ELR (cell line): ENCODE measurements at places on chromosomes 16 and 17.

DNA sequence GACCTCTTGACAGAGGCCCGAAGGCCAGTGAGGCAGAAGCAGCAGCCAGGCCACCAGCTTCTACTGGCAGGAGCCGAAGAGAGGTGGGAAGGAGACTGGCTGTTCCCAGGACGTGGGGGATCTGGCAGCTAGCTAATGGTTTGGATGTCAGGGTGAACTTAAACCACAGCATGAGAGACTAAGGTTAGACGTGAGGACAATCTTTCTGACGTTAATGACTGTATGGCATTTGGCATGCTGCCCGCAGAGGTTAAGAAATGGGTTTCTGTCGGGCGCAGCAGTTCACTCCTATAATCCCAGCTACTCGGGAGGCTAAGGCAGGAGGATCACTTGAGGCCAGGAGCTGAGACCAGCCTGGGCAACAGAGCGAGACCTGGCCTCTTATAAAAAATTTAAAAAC, 6.3 kb upstream of the KRT13 start:
- DNase-seq = no peak

DNA sequence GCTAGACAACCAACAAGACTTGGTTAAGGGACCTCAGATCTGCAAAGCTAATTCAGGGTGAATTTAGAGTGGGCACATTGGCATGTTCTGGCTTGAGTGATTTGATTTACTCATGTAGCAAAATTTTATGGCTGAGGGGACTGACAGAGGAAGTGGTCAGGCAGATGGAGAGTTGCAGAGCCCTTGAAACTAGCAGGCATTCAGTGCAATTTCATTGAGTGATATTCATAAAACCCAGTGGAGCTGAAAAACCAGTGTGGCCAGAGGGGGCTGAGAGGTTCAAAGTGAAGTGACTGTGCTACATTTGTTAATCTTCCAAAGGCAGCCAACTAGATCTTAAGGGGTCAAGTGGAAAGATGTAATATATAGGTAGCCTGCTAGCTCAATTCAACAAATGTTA, 2.2 kb upstream of the TMEM94 start:
- DNase-seq = peak; percentile 24

DNA sequence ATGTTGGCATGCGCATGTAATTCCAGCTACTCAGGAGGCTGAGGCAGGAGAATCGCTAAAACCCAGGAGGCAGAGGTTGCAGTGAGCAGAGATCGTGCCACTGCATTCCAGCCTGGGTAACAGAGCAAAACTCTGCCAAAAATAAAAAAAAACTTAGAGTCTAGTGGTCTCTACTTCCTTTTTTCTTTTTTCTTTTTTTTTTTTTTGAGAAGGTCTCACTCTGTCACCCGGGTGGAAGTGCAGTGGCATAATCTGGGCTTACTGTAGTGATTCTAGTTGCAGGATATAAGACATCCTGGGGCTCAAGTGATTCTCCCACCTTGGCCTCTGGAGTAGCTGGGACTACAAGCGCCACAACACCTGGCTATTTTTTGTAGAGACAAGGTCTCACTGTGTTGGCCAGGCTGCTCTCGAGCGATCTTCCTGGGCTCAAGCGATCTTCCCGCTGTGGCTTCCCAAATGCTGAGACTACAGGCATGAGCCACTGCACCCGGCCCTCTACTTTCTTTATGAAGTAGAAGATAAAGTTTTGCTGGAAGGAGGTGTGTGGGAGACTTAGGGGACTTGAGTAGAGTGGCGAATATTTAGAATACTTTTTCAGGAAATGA, 47.9 kb upstream of the TAOK1 start:
- DNase-seq = no peak

GRCh38 chr16:88697831-88698615, 8.2 kb downstream of the RNF166 start:
- no peak for DNase-seq

GRCh38 chr16:69314534-69314933, 3.4 kb downstream of the VPS4A start:
- no peak for DNase-seq

DNA sequence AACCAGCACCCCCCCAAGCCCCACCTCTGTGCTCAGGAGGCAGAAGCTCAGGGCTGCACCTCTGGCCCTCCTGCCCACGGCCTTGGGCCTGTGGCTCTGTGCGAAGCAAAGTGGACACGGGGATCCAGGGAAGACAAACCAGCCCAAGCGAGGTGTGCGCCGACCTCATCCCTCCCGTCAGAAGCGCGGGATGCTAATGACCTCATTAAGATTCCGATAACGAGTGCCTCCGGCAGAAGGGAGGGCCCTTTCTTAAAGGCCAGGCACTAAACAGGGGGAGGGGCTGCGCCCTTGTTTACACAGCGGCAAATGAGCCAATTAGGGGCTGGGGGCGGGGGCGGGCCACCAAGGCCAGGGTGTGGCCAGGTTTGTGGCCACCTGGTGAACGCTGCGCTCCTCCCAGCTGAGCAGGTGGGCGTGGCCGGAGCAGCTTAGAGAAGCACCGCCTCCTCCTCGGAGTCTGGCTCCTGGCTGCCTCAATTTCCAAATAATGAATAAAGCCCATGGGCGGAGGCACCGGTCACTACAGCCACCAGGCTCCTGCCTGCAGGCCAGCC, 3.2 kb downstream of the CBX4 start:
- no peak for DNase-seq

GRCh38 chr16:84136331-84137125, 8.4 kb downstream of the HSDL1 start:
- no peak for DNase-seq

- no peak for DNase-seq
These were observed 51.2 kb downstream of the SNX29 start for GRCh38 chr16:12027558-12028287.

- no peak for DNase-seq
These were observed 13.1 kb downstream of the SLC38A8 start for GRCh38 chr16:84029297-84030047.

DNA sequence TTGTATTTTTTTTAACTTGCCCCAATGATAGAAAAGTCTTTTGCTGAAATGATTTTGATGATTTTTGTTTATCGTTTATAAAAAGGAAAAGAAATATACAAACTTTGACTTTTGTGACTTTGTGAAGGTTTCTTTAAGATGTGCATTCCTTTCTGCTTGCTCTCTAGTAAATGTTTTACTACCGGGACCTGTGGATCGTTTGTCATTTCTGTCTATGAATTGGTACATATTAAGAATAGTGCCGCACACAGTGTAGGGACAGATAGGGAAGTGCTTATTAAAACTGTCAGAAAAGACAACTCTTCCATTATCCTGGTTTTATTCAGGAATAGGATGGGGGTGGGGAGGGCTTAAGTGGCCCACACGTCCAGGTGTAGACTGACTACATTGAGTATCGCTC, 8.1 kb upstream of the PSMC5 start:
- no peak for DNase-seq

DNA sequence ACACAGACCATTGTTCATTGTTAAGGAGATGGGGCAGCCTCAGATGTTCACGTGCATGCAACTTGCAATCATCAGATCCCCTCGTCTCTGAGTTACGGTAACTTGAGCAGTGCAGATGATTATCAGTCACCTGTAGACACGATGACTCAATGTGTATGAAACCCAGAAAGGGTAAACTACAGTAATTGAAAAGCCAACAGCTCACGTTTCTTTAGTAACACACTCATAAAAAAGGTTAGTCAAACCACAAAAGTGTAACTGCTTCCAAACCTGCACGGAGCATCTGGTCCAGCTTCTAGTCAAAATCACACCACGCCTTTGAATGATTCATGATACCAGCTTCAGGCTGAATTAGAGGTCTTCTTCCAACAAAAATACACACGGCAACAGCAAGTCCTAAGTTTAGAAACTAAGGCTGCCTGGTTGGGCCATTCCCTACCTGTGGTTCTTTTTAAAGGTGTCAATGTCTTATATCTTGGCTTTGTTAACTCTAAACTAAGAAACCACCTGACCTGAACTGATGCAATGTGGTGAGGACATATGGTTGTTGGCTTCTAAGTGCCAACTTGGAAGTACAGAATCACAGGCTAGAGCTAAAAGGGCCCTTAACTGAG, 32.3 kb downstream of the GRB7 start:
- DNase-seq = peak; percentile 83

DNA sequence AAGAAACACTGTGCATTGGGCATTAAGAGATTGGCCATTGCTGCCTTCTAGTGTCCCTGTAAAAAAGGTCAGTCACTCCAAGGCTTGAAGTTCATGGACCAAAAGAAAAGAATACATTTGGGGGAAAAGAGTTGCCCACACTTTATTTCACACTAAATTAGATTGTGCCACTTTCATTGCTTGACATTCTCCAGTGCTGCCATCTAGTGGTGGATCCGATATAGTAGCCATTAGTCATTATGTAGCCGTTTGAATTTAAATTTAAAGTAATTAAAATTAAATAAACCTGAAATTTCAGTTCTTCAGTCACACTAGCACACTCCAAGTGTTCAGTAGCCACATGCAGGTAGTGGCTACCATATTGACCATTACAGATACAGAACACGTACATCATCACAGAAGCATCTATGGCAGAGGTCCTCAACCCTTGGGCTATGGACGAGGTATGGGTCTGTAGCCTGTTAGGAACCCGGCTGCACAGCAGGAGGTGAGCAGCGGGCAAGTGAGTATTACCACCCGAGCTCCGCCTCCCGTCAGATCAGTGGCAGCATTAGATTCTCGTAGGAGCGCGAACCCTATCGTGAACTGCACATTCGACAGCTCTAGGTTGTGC, 21.9 kb upstream of the CDH5 start:
- peak; percentile 72 for DNase-seq

DNA sequence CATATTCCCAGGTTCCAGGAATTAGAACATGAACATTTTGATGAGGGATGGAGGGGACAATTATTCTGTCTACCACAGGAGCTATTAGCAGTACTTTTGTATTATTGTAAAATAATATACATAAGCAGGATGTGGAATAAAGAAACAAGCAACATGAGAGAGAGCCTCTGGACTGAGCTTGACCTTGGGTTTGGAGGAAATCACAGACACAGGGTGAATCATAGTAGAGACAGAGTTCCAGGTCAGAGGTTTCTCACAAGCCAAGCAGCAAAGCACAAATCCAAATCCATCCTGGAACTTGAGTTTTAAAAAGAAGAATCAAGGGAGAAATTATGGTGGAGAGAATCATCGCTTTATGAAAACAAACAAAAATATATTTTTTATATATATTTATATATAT, 5.1 kb downstream of the KRT31 start:
- DNase-seq = peak; percentile 67

DNA sequence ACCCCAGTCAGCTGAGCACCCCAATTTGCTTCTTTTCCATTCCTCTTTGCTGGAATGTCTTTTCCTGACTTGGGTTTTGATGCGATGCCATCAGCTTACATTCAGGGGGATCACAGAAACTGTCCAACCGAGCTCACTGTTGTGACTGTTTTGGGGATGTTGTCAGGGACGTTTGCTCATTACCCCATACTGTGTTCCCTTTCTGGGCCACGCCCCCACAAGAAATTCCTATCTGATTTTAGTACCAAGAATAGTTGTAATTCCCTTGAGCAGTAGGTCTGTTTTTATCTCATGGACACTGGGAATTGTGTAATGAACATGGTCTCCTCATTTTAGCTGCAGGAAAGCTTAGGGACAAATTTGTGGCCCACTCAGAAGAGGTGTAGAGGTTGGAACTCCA, 2.6 kb upstream of the NTN1 start:
- no peak for DNase-seq

DNA sequence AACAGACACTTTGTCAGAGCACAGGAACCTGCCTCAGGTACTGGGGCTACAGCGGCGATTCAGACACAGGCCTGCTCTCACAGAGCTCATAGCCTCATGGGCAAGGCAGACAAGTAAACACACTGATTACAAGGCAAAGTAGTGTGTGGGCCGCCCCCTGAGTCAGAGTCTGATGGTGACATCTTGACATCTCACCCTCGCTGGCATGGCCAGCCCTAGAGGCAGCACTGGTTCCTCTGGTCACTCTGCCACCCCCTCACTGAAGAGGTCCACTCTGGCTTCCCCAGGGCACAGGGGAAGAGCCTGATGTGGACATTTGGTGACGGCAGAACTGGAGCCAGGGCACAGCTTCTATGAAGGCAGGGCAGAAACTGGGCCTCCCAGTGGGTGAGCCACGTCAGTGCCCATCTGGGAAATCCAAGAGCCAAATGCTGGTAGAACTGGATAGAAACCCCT, 32.9 kb upstream of the TOB1 start:
- no peak for DNase-seq

- DNase-seq = peak; percentile 60
These were observed 23.4 kb downstream of the SLC25A10 start for GRCh38 chr17:81735264-81736102.

DNA sequence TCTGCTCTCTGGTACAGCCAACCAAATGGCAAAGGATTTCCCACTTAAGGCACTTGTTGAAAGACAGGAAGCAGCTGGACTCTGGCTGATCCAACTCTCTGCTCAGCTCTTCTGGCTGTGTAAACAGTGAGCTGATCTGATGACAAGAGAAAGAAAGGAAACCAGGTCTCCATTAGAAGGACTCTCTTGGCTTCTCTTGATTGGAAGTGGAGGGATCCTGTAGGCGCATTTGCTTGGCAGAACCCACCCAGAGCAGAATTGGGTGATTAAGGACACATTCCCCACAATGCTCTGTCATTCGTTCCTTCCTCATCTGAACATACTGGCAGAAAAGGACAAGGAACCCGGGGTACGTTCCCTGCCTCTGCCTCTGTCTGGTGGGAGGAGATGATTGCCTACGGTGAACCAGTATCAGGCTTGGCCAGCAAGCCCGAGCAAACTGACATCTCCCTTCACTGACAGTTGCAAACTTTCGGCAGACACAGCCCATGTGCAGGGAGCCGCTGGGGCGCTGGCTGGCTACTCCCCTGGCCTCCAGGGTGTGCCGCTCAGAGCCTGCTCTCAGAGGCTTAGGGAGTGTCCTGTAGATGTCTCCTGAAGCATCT, 29.1 kb downstream of the LDHD start:
- DNase-seq = no peak

GRCh38 chr17:62802561-62803205, 5.4 kb downstream of the MARCHF10 start:
- DNase-seq = no peak

GRCh38 chr16:88796278-88796677, 7.3 kb upstream of the CDT1 start:
- no peak for DNase-seq

DNA sequence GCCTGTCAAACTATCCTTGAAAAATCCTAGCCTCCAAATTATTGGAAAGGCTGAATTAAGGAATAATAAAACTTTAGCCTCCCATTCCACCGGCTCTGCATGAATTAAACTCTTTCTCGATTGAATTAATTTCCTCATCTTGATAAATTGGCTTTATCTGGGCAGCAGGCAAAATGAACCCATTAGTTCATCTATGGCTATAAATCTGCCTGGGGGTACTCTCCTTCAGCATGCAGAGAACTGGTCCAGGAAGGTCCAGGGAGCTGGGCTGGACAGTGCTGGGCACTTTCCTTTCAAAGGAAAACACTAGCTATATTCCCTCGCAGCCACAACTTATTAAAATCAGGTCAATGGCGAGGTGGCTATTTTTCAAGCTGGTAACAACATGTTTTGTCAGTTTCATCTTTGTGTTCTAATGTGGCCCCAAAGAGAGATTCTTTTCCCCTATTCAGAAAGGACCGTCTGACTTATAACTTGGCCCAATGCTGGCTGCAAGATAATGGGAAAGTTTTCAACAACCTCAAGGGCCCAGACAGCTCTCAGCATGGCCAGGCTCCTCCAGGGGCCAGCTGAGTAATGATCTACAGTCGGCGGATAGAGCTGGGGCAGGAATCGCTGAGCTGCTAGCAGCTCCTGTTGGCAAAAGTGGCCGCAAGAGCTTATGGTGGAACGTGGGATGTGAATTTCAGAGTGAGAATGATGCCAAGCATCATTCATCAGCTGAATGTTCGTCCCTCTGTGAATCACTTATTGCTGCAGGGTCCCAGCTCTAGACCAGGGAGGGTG, 326.9 kb downstream of the SLC39A11 start:
- no peak for DNase-seq

GRCh38 chr16:85103114-85104079, 8.9 kb downstream of the CIBAR2 start:
- no peak for DNase-seq
